H54 (cell line): ENCODE measurements at places on chromosomes 7 and 10.

- DNase-seq, result no peak
Measured at GRCh38 chr7:135919071-135919841, 57.9 kb downstream of the MTPN start.

GRCh38 chr7:75796420-75796819, 17.2 kb downstream of the CCL24 start:
- no peak for DNase-seq

GRCh38 chr7:77266291-77266794, 66.7 kb upstream of the FGL2 start:
- DNase-seq, result no peak

DNA sequence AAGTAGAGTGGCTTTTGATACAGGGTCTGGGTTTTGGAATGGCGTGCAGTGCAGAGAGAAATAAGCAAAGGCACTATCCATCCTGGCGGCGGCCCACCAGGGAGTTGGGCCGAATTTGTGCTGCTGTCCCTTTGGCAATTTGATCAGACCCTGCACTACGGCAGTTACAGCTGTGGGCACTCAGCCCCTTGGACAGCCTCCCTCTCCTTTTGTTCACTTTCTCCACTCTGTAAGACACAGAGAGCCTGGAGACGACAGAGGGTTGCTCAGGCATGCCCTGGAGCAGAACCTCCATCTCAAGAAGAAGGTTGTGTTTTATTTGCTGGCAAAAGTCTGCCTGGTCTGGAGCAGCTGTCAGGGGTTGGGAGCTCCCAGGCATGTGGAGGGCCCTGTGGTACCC, 55.8 kb downstream of the LHPP start:
- DNase-seq, result no peak

DNA sequence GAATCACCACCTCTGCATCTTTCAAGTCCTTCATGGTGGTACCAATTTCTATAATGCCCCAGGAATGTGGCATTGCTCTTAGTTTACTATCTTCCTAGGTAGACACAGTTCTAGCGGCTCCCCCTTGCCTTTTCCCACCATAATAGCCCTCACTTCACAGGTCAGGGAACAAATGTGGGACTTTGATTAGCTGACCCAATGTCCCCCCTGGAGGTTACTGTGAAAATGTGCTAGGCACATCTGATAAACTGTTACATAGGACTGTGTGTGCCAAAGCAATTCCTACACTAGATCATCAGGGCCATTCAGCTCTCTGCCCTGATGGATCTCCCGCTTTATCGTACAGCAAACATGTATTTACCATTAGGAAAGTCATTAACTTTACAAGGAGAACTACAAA, 94.0 kb downstream of the TWIST1 start:
- no peak for DNase-seq

GRCh38 chr7:100040575-100040974, 9.0 kb upstream of the ZSCAN21 start:
- no peak for DNase-seq
